ENCODE measurements at places on chromosomes 11 and 22.

GRCh38 chr11:92852946-92853345 lies 116.5 kb upstream of the MTNR1B start:
- DNase-seq = no peak

DNA sequence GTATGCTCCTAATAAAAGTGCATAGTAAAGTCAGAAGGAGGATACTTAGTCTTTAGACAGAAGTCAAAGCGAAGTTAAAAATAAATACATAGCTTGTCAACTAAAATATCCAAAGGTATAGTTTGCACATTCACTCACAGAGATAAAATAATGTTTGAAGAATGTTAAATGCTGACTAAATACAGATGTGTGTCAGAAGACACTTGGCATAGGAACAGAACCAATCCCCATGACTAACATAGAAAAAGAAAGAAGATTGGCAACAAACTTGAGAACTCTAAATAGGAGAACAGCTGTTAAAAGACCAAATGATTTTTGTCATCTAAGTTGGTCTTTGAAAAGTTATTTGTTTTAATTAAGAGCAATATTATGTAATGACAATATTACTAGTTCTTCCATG lies 1172.1 kb upstream of the RAG2 start:
- no peak for DNase-seq

DNA sequence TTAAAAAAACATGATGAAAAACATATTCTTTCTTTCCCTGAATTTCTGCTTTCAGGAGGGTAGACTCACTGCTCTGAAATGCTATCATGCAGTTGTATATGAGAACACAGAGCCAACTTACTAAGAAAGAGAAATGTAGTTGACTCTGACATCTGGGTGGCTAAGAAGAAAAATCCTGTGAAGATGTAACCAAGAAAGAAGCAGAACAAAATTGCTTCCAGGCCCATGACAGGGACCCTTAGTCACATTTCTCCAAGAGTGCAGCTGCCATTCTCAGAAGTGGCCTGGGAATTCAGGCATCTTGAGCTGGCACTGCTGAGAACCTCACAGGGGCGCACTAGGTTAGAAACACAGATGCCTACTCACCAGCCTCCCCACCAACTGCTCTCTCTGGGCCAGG lies 73.6 kb downstream of the RPL27A start:
- no peak for DNase-seq

- no peak for DNase-seq
Observed at GRCh38 chr22:29795663-29796062, 28.5 kb downstream of the UQCR10 start.

DNA sequence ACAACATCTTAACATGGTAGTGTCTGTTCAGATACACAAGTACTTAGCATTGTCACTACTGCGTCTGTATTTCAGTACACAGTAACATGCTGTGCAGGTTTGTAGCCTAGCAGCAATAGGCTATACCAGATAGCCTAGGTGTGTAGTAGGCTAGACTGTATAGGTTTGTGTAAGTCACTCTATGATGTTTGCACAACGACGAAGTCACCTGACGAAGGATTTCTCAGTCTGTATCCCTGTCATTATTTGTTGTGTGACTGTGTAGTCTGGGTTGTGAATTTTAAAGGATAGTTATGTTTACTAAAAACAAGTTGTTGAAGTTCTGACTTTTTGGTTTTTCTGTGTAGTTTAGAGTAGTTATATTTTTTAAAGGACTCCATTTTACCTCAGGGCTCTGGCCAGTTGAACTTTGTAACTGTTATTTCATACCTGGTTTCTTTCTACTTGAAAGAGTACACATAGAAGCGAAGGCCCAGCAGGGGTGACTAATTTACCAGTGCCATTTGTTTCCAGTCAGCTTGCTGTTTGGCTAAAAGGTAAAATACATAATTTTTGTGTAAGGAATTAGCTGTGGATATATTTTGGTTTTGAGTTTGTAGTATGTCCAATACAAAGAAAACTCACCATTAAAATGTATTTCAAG lies 72.3 kb downstream of the PPP6R3 start:
- no peak for DNase-seq

- DNase-seq = no peak
Observed at GRCh38 chr11:101862391-101863233, 52.2 kb upstream of the CEP126 start.

DNA sequence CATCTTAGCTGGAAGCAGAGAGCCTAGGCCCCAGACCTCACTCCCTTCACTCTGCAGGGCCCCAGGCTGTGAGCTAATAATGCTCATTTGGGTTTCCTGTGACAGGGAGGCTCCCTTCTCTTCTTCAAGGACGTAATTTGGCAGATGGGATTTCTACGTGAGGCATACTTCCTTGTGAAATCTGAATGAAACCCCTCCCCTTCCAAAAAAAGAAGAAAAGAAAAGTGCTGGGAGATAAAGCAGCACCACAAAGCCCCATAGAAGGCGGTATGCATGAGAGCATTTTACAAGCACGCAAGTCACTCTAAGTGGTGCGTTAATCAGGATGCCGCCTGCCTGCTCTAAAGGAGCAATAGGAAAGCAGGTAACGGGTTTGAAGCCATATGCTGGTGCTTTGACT lies 5.7 kb downstream of the P2RX3 start:
- no peak for DNase-seq

DNA sequence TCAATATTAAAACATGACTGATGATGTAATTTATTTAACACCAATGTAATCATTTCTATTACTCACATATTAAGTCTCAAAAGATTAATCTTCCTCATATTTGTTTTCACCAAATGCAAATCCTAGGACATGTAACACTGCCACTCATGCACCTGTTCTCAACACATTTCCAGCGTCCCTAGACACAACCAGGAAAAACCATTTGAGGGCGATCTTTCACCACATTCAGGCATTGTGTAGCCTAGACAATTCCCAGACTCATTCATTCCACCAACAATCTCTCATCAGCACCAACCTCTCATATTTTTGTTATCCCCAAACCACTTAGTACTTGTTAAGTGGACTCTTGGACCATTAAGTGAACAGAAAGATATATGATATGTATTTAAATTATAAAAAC lies 66.1 kb downstream of the SLC36A4 start:
- no peak for DNase-seq

- DNase-seq = no peak
Observed at GRCh38 chr11:122069707-122070360, 46.2 kb downstream of the BLID start.

DNA sequence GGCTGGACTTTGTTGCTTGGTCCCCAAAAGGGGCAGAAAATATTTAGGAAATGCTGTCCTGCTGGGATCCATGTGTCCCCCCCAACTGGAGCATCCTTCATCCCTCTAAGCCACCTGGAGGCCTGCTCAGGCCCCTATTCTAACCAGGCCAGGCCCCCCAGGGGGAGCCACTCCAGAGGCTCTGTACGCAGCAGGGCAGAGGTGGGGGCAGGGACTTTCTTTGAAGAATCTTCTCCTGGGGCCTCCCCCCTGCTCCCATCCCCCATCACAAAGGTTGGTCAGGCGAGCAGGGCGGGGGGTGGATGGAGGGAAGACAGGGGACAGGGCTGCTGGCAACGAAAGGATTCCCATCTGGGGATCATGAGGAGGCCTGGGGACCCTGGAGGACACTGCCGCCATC lies 170.8 kb downstream of the MN1 start:
- no peak for DNase-seq

GRCh38 chr11:11946180-11946579 lies 62.2 kb downstream of the DKK3 start:
- peak; percentile 35 for DNase-seq

DNA sequence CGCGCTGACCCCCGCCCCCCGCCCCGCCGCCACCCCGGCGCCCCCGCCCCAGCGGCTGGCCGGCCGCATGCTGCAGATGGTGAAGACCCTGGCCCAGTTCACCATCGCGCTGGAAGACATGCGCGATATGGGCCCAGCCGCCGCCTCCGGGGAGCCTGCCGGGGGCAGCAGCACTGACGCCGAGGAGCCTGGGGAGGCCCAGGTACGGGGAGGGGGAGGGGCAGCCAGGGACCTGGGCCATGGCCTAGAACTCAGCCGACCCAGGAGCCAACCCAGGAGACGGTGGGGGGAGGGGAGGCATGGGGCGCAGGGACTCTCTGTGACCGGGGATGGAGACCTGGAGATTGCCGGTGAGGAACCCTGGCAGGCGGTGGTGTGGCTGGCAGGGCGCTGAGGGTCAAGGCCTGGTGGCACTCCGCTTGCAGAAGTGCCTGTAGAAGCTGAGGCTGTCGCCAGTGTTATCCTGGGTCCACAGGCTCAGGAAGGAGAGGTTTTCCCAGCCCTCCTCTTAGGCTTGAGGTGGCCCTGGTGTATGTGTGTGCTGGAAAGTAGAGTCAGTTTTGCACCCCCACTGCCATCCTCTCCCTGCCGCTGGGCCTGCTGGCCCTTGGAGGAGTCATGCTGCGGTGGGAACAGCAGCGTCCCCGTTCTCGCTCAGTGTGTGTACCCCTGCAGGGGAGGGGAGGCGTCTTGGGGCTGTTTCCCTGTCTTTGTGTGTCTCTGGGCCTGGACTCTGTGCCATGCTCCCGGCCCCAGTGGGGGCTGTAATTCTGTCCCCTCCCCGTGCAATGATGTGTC lies 32.9 kb upstream of the RELT start:
- no peak for DNase-seq

- DNase-seq = no peak
Observed at GRCh38 chr11:16840951-16841350, 102.5 kb downstream of the C11orf58 start.

DNA sequence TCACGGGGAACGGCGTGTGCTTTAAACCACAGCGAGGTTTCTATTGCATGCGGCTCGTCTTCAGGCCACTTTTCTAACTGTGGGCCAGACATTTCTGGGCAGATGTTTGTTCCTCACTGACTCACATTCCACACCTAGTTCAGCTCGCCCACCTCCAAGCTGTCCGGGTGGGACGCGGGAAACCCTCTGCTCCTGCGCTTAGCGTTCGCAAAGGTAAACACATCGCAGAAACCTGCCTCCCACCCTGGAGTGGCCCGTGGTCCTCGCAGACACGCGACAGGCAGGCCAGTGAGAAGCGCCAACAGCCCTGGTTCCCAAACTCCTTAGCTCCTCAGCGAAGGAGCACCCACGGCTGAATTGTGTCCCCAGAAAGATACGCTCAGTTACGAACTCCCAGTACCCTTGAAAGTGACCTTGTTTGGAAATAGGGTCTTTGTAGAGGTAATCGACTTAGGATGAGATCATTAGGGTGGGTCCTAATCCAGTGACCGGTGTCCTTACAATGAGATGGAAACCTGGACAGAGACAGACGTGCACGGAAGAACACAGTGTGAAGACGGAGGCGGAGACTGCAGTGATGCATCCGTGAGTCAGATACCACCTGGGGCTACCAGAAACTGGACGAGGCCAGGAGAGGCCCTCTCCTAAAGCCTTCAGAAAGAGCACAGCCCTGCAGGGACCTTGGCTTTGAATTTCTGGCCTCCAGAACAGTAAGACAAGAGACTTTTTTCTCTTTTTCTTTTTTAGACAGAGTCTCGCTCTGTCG lies 82.7 kb downstream of the CELSR1 start:
- no peak for DNase-seq

GRCh38 chr11:133892584-133893380 lies 47.5 kb upstream of the SPATA19 start:
- no peak for DNase-seq

GRCh38 chr11:111641339-111642015 lies 39.2 kb downstream of the SIK2 start:
- no peak for DNase-seq

GRCh38 chr11:88779577-88779976 lies 286.2 kb downstream of the GRM5 start:
- DNase-seq = peak; percentile 5
